ENCODE measurements at places on chromosomes 12 and 14.

GRCh38 chr12:32301216-32301615 is 98.1 kb upstream of the FGD4 start:
- DNase-seq, result no peak

- peak; percentile 52 for DNase-seq
Measured at GRCh38 chr14:21711360-21711961, 37.8 kb upstream of the OR4E1 start.

- DNase-seq, result no peak
Measured at GRCh38 chr12:71440345-71440762, 756 bp downstream of the LGR5 start.

- no peak for DNase-seq
Measured at GRCh38 chr12:53638057-53638456, 11.9 kb upstream of the ATF7 start.

DNA sequence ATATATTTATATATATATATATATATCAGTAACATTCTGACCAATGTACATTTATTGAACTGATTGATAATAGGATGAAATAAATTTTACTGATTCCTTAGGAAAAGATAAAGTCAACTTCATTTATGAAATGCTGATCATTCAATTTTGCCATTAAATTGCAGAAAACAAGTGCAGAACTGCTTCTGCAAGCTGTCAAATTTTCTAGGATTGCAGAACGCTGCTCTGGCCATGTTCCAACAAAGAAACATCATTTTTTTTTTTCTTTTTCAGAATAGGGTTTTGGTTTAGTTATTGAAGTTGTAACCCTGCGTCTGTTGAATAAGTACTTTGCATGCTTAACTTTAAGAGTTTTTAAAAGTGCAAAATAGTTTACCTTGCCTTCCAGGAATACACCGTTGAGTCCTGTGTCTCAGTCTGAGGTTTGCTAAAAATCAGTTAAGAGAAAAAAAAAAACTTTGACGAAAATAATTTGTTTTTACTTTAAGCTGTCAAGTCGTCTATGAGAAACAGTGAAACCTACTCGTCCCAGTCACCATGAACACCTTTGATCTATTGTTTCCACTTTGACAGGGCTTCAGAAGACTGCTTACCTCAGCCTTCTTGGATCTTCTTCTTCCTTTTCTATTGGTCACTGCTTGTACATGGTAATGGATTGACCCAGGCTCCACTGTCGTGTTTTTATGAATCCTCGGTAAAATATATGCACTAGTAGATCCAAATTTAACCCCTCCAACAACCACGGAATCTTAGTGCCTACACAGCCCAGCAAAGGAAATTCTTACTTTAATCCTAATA is at the start of gene KERA:
Gene KERA, minus strand, starts transcription at position 657 of the 798 bp plus-strand sequence. CDS start 1,743 bp downstream, outside the sequence.
- DNase-seq, result no peak

DNA sequence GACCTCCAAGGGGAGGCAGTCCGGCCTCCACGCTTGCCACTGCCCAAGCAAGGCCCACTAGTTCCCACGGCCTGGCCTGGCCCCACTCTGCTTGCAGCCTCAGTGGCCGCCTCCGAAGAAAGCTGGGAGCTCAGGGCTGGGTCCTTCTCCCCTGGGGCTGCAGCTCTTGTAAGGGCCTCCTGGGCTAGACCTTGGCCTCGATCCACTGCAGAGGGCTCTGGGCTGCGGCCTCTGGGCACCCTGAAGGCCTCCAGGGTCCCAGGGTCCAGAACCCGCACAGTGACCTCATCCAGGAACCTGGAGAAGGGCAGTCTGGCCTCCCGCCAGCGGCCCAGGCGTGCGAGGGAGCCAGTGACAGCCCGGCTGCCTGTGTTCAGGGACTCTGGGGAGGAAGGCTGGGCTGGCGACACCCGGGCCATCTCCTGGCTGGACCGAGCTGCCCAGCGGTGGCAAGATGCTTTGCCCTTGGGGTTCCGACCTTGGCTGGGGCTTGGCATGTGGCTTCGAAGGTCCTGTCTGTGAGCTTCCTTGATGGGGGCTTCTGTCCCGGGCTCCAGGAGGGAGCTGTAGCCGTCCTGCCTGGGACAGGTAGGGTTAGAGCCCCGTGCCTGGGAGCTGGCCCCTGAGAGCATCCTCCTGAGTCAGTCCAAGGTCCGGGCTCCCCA is 9.8 kb downstream of the BEGAIN start:
- DNase-seq, result no peak

DNA sequence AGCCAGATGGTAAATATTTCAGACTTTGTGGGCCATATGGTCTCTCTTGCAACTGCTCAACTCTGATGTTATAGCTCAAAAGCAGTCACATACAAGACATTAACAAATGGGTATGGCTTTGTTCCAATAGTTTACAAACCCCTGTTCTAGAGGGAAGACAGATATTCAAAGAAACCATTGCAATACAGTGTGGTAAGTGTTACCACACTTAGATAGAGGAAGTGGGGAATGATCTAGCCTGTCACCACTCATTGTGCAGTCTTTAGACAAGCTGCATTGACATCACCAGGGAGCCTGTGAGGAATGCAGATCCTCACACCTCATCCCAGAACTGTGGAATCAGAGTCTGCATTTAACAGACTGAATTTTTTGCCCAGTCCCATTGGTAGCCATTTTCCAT is 80.0 kb upstream of the RGS6 start:
- no peak for DNase-seq

DNA sequence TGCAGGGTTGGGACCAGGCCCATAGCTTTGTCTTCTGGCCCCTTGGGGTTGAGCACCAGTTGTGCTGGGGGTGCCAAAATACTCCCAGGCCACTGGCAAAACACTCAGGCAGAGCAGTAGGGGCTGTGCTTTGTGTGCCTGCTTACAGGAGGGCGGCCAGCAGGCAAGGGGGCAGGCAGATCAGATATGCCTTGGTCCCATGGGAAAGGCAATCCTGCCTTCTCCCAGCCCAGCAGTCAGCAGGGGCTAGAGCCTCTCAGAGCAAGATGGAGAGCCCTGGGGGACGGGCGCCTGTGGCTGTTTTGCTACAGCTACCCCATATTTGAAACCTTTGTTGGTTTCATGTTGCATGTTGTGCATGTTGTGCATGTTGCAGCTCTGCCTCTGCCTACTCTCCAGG is 36.2 kb upstream of the TMX1 start:
- DNase-seq, result no peak

DNA sequence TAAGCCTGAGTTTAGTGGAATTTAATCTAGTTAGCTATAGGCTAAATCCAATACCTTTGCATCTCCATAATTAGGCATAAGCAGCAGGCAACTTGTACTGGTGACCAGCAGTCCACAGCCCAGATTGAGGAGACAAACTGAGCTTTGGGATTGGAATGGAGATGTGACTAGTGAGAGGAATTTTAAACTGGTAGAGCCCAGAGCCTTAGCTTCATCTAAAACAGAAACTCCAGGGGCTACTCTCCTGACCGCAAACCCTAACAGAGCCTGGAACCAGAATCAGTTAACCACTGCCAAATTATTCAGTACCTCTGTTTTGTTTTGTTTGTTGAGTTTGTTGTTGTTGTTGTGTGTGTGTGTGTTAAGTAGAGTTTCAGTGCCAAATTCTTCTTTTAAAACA is 53.2 kb downstream of the TSPAN19 start:
- DNase-seq, result no peak

GRCh38 chr12:22242726-22243125 is 91.8 kb downstream of the ST8SIA1 start:
- no peak for DNase-seq

DNA sequence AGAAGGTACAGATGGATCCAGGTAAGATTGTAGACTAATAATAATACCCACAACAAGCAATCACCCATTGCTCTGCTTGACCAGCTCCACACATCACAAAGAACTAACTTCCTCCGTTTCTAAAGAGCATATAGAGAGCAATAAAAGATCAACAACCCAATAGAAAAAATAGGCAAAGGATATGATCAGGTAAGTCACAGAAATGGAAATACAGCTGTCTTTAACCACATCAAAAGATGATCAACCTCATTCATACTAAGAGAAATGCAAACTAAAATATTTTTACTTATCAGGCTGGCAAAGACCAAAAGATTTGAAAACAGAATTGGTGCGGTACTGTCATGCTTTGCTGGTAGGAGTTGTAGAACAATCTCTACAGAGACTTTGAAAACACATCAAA is 8.9 kb downstream of the C2CD5 start:
- DNase-seq, result no peak
